Astrocyte of the hippocampus (primary cell): ENCODE measurements at places on chromosomes 5 and 9.

DNA sequence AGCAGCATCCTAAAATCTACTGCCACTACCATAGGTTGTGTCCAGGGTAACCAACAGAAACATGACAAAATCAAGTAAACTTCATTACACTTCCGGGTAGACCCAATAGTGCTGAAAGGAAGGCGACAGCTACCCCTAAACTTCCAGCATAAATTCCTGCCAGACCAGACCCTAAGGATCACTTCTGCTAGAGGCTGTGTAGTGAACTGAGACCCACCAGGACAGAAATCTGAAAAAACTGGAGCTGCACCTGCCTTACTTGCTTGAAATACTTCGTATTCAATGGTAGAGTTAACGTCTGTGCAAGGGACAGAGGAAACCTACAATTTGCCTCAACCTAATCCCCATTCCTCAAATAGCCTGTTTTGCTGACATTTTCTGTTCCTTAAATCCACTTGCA lies 1.0 kb upstream of the SECISBP2 start:
- no peak for DNase-seq

DNA sequence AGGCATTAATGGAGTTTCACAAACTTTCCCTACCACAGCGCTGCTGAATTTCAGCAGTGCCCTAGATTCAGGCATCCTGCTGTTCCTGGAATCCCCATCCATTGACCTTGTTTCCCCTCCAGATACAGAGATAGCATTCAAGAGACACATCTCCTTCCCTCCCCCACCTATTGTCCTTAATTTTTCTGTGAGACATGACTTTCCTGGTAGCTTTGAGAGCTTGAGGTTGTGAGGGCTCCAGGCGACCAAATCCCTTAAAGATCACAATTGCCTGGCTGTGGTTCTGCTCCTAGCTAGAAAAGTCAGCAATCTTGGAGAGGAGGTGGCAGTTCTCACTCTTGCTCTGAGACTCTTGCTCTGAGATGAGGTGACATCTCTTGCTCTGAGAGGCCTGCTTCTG lies 48.0 kb downstream of the PRR16 start:
- no peak for DNase-seq

DNA sequence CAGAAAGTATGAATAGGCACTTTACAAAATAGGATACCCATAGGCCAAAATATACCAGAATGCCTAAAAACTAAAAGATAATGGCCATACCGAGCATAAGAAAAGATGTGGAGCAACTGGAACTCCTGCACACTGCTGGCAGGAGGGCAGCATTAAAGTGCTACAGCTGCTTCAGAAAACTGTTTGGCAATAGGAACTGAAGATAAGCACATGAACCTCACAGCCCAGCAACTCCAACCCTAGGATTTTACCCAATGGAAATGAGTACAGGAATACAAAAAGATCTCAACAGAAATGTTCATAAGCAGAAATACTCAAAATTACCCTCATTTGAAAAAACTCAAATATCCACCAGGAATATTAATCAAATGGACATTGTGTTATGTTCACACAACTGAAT lies 209.3 kb downstream of the SPOCK1 start:
- no peak for DNase-seq

DNA sequence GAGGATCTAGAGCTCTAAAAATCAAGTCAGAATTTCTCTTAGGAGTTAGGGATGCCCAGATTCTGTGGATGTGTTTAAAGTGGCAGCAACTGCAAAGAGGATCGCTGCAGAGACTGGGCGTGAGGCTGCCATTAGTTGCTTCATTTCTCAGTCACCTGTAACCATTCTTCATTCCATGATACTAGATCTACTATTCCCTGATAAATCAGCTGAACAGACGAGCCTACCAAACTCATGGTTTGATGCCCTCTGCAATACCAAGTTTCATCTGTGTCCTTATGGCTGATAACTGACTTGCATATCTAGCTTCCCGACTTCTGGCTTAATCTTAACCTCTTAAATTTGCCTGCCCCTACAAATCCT lies 33.3 kb downstream of the UBE2R2 start:
- no peak for DNase-seq

GRCh38 chr5:141858079-141858765 lies 20.0 kb downstream of the PCDH1 start:
- no peak for DNase-seq

- peak; percentile 54 for DNase-seq
Observed at GRCh38 chr5:55672477-55672911, 39.6 kb downstream of the SLC38A9 start.

DNA sequence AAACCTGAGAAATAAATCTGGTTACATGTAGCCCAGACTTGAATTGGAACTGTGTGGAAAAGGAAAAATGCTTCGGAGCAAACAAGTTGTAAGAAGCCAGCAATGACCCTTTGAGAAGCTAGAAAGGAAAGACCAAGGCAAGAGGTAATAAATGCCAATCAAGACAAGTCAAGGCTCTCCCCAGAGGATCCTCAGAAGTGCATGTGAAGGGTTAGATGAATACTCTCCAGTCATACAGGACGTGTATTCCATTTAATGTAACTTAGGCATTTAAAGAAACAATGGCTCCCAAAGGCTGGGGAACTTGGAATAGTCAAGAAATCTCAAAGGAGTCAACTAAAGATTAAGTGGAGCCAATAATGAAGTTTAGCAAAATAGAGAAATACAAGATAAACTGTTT lies 36.2 kb downstream of the EPB41L4A start:
- DNase-seq: no peak

GRCh38 chr5:51686622-51687021 lies 303.4 kb downstream of the ISL1 start:
- no peak for DNase-seq

DNA sequence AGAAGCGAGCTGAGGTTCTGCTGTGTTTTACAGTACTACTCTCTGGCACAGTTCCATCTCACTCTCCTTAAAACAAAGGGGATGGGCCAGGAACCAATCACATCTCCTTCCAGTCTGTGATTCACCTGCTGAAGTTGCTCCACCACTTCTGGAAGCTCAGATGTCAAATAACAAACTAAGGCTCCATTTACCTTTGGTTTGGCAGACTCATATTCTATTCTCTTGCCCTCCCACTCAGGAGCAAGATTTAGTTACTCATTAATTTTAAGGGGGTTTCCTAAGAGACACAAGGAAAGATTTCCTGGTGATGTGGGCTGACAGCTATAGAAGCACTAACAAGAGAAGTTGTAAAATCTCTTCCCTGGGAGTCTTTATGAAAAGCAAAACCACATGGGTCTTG lies 37.8 kb upstream of the KIF2A start:
- DNase-seq: peak; percentile 4

GRCh38 chr9:37902796-37903646 lies 906 bp downstream of the SLC25A51 start:
- no peak for DNase-seq

GRCh38 chr5:172772112-172772906 lies 1.3 kb upstream of the DUSP1 start:
- DNase-seq: peak; percentile 98
